ENCODE measurements at places on chromosomes 1 and 21.

DNA sequence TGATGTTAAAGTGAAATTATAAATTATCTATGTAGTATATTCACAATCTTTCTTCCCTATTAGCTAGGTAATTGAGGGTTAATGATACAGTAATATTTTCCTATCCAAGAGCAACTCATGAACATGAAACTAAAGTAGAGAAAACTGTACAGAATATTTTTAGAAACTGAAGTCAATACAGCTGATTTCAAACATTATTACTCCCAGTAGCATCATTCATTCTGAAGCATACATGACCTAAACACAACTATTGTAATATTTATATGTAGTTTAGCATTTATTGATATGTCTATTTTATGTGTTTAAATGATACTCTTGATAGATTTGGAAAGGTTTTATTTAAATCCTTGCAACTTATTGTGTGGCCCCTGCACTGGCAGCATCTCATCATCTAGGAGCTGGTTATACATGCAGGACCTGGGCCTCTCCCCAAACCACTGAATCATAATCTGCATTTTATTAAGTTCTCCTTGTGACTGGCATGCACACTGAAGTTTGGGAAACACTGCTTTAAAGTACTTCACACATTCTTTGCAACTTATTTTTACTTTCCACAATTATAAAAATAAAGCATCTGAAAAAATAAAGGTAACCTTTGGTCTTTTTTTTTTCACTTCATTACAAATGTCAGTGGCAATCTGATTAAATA lies 199.9 kb downstream of the LRRC40 start:
- no peak for DNase-seq

- no peak for DNase-seq
Observed at GRCh38 chr1:63316984-63317816, 5.2 kb upstream of the FOXD3 start.

GRCh38 chr1:6512245-6512907 lies 20.9 kb upstream of the PLEKHG5 start:
- no peak for DNase-seq

GRCh38 chr1:48966583-48966982 lies 189.9 kb upstream of the BEND5 start:
- no peak for DNase-seq

DNA sequence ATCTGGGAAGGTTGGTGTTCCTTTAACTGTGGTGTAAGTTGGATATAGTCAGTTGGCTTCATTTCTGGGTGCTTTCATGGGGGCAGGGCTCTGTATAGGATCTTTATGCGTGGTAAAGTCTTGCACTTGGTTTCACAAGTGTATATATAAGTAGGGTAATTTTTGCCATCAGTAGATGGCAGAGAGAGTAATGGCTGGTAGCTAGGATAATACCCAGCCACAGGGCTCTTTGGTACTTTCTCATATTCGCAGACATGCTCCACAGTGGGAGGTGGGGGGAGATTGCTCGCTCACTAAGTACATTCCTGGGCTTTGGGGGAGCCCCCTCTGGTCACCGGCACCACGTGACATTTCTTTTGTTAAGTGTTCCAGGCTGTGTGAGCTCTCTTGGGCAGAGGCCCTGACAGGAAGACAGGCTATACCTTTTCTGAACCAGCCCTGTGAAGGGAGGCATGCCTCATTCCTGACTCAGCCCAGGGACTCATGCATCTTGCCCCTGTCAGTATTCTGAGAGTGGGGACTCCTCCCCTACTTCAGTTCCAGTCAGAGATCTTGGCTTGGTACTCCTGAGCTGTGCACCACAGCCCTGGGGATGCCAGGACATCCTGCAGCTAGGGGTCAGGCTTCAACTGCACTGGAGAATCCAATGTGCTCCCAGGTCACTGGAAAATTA lies 37.6 kb downstream of the FCRL2 start:
- no peak for DNase-seq

DNA sequence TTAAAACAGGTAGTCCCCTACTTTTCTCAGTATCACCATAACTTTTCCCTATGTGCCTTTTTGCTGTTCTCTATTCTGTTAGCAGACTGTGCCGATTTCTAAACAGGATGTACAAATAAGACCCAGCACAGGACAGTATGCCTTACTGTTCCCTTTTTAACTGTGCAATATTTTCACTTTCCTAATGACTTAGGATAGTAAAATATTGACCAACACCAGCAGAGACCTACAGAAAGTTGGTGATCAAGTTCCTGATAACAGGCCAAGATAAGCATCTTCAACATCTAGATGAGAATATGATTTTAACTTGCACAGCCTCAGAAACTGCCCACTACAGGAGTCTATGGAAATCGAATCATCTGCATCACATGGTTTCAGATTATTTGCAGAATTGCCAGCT lies 42.0 kb downstream of the ADSS2 start:
- no peak for DNase-seq

- DNase-seq = no peak
Observed at GRCh38 chr1:23611601-23612327, 52.5 kb upstream of the ID3 start.

GRCh38 chr1:21891081-21891480 lies 46.0 kb downstream of the HSPG2 start:
- DNase-seq = no peak

DNA sequence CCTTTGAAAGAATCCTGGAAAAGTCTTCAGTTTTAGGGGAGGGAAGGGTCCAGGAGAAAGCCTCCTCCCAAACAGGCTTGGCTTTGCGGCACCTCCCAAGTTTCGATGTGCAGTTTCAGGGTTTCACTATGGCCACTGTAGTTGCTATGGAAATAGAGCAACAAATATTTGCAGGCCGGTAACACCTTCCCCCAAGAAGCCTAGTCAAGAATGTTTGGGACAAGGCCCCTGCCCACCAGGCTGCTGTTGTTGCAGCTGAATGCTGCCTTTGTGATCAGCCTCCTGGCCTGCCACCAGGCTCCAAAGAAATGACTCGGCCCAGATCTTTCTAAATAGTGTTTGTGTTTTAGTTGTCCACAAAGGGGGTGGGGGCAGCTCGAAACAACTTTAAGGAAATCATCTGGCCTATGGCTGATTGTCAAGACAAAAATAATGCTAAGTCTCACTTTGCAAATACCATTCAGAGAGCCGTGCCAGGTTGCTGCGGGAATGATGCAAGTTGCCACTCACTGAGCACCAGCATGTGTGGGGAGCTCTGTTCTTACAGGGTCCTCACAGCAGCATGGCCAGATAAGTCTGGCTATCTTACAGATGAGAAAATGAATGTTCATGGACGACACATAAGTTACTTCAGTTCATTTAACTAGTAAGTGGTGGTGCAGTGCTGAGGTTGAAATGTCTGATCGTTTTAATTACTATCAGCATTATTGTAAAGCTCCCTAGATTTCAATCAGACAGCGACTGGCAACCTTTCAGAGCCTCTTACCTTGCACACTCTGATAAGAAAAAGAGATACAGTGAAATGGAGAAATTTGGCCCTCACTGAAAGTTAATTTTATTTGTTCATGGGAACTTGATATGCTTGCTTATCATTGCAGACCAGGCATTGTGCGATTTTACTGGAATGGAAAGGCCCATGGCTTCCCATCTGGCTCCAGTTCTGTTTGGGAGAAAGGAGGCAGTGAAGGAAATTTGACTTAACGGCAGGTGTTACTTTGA lies 91.2 kb upstream of the JUN start:
- DNase-seq = no peak

GRCh38 chr1:230573658-230574057 lies 68.6 kb upstream of the COG2 start:
- DNase-seq = no peak

DNA sequence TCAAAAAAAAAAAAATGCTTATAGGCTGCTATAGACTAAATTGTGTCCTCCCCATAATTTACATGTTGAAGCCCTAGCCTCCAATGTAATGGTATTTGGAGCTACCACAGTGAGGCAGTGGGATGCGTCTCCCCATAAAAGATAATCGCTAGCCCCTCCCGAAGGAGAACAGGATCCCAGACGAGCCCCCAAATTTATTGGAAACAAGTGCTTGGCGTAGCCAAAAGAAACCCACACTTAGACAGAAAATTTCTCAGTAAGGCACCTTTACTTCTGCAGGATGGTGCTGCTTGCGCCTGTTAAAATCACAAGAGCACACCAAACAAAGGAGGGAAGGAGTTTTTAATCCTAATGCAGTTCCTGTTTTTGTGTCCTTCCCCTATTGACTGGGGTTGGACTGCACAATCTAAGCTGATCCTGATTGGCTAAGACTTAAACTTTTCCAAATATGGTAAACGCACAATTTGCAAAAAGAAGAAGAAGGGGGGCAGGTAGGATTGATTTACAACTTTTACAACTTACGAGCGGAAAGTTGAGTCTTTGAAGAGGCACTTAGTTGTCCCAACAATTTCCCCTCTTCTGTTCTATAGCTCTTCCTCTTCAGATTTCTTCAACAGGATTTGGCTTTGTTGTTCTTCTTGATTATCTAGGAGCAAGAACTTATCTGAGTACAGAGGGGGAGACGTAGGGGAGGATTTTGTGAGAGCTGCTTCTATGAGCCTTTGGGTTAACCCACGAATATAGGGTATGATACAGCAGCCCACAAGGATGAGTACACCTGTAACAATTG lies 3.0 kb upstream of the IPP start:
- no peak for DNase-seq

Data from central memory CD8-positive, alpha-beta T cell (primary cell).